Activated CD4-positive, alpha-beta T cell treated with anti-CD3 and anti-CD28 coated beads, Interleukin-2, Interleukin-6, amounts not matched to agents 100 ng/mL and 50 ng/mL, durations not matched to agents 16 hours and 8 hours (primary cell): ENCODE measurements at places on chromosomes 2 and 18.
A peak's percentile ranks its signal among the peaks of the same experiment; 100 is the strongest.

DNA sequence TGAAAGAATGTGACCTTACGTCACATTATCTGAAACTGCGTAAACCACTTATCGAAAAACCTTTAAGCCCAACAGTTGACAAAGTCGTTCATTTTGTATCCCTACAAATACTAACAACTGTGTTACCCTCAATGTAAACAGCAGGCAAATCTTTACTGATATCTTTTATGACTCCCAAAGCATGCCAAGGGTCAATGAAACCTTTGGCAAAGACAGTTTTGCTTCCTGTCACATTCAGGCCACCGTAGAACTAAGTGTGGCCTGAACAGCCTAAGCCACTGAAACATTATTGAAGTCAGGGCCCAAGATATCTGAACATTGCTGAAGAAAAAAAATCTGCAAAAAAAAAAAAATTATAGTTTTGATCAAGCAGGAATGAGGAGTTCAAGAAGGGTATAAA is 77.3 kb downstream of the FAM124B start:
- no peak for DNase-seq

DNA sequence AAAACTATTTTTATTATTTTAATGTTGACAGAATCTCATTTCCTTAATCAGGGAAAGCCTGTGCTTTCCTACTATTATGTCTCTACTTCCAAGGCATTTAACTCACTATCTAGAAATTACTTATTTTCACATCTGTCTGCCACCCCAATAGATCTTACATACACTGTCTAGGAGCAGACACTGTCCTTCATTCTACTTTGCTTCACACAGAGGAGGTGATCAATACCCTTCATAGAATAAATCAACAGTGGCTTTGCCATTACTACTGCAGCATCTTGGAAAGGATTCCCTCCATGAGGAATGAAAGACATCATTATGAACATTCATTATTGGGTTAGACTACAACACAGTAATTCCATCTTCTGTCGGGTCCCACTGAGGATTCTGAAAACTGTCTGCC is 31.7 kb downstream of the CDH20 start:
- no peak for DNase-seq

GRCh38 chr2:53500181-53500580 is 267.4 kb upstream of the CHAC2 start:
- DNase-seq = no peak

GRCh38 chr2:158112992-158113391 is 11.3 kb downstream of the UPP2 start:
- no peak for DNase-seq

GRCh38 chr18:9086015-9086414 is 16.5 kb upstream of the NDUFV2 start:
- DNase-seq = no peak

GRCh38 chr18:31658670-31659575 is 25.5 kb downstream of the B4GALT6 start:
- peak; percentile 77 for DNase-seq
